Activated gamma-delta T cell treated with Interleukin-2 at 50 U/mL for 16 hours (primary cell): ENCODE measurements at places on chromosomes 13 and 19.

DNA sequence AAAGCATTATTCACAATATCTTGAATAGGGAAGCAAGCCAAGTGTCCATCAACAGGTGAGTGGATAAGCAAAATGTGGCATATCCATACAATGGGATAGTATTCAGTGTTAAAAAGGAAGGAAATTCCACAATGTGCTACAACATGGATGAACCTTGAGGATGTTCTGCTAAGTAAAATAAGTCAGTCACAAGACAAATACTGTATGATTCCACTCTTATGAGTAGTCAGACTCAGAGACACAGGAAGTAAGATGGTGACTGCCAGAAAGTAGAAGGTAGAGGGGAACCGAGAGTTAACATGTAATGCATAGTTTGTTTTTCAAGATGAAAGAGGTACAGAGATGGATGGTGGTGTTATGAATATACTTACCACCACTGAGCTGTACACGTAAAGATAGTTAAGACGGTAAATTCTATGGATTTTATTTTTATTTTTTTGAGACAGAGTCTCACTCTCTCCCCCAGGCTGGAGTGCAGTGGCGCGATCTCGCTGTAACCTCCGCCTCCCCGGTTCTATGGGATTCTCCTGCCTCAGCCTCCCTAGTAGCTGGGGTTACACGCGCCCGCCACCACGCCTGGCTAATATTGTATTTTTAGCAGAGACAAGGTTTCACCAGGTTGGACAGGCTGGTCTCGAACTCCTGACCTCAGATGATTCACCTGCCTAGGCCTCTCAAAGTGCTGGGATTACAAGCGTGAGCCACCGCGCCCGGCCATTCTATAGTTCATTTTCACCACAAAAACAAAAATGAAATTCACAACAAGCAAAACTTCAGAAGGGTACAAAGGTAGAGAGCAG, 1.0 kb upstream of the CHAMP1 start:
- no peak for DNase-seq

GRCh38 chr19:32265995-32266394, 79.4 kb upstream of the ZNF507 start:
- DNase-seq = no peak

DNA sequence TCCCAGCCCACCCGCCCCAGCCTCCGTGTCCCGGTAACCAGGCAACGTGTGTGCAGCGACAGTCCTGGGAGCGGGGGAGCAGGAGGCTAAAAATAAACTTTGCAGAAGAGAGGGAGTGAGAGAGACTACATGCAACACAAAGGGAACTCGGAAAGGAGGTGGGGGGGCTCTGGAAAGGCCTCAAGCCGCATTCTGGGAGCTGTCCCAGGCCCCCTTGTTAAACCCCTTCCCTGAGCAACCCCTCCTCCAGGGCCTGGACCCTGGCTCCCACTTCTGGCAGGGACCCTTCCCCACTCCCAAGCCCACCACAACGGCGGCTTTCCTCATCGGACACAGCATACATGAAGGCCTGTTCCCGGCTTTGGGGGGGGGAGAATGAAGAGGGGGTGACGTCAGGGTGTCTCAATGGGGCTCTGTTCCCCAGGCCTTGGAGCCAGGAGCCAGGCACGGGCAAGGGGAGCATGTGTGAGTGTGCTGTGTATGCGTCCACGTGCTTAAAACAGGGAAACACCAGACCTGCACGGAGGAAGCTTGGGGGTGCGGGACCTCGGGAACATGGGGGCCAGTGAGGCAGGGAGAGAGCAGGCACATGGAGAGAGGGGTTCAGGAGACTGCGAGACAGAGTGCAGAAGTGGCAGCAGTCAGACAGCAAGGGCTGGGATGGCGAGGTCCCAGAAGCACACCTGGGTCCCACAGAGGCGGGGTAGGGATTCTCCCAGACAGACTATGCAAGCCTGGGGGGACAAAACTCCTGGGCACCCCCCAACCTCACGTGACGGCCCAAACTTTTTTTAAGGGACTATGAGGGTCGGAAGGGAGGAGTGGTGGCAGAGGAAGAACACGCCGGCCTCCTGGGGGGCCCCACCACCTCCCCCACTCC, 2.3 kb downstream of the ERF start:
- DNase-seq = no peak

GRCh38 chr13:111907341-111907880, 159.5 kb upstream of the SOX1 start:
- no peak for DNase-seq

- DNase-seq = no peak
These were observed 26.2 kb downstream of the FOXO1 start for GRCh38 chr13:40640202-40640601.

DNA sequence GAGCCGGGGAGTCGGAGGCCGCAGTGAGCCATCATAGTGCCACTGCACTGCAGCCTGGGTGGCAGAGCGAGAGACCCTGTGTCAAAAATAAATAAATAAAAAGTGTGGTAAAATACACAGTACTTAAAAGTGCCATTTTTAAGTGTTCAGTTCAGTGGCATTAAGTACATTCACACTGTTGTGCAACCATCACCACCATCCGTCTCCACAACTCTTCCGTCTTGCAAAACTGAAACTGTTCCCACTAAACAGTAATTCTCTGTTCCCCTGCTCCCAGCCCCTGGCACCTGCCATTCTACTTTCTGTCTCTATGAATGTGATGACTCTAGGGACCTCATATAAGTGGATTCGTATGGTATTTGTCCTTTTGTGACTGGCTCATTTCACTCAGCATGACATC, 13.3 kb downstream of the SLC25A42 start:
- DNase-seq = no peak

DNA sequence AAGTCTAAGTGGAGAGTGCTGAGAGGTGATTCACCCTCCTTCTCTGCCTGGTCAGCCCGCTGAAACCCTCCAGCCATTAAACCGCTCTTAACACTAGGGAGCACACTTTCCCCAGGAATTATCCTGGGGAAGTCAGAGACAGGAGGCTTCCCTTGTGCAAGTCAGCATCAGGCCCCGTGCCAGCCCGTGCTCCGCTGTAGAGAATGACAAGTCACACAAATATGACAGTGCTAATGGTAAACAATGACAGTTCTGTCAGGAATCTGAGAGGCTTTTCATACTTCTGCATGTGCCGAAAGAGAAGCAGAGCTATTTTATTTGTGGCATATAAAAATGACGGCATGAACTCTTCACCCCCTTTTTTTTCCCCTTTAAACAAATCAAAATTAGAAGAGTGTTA, 816.9 kb upstream of the SLC10A2 start:
- DNase-seq = no peak

GRCh38 chr19:49579947-49580263, 451 bp downstream of the NOSIP start:
- DNase-seq = no peak

GRCh38 chr13:39820606-39821005, 165.1 kb downstream of the COG6 start:
- DNase-seq = no peak

- DNase-seq = peak; percentile 32
These were observed 350.0 kb upstream of the ARGLU1 start for GRCh38 chr13:106917673-106918556.

GRCh38 chr13:75636436-75637180, 478 bp downstream of the LMO7 start:
- DNase-seq = peak; percentile 34

GRCh38 chr19:7395360-7396066, 46.8 kb downstream of the ARHGEF18 start:
- no peak for DNase-seq

GRCh38 chr19:35125270-35125717, 9.6 kb downstream of the LGI4 start:
- DNase-seq = no peak

GRCh38 chr19:7265963-7266362, 28.3 kb downstream of the INSR start:
- DNase-seq = no peak

GRCh38 chr13:113401452-113402415, 37.8 kb upstream of the GRTP1 start:
- DNase-seq = no peak

GRCh38 chr13:43895940-43896339, 16.2 kb downstream of the LACC1 start:
- DNase-seq = no peak

DNA sequence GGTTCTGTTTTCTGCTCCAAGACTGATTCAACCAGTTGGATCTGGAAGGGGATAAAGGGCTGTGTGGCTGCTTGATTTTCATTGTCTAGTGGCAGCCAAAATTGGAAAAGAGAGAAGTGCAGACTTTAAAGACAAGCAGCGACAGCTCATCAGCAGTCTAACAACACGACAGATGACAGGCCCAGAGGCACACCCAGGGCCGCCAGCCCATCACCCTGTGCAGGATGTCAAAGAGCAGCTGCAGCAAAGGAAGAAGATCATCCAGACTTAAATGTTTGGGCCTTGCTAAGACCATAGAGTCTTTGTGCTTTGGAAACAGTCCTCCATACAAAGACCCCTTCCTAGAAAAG, 421.0 kb upstream of the KLF12 start:
- DNase-seq = no peak

- no peak for DNase-seq
These were observed 1.6 kb downstream of the LPAR6 start for GRCh38 chr13:48411147-48411794.

- no peak for DNase-seq
These were observed 310.0 kb downstream of the TEX29 start for GRCh38 chr13:111630406-111630805.

- no peak for DNase-seq
These were observed 83.2 kb downstream of the NBEA start for GRCh38 chr13:35025314-35025713.

GRCh38 chr13:26837102-26837501, 76.5 kb upstream of the GPR12 start:
- DNase-seq = no peak

DNA sequence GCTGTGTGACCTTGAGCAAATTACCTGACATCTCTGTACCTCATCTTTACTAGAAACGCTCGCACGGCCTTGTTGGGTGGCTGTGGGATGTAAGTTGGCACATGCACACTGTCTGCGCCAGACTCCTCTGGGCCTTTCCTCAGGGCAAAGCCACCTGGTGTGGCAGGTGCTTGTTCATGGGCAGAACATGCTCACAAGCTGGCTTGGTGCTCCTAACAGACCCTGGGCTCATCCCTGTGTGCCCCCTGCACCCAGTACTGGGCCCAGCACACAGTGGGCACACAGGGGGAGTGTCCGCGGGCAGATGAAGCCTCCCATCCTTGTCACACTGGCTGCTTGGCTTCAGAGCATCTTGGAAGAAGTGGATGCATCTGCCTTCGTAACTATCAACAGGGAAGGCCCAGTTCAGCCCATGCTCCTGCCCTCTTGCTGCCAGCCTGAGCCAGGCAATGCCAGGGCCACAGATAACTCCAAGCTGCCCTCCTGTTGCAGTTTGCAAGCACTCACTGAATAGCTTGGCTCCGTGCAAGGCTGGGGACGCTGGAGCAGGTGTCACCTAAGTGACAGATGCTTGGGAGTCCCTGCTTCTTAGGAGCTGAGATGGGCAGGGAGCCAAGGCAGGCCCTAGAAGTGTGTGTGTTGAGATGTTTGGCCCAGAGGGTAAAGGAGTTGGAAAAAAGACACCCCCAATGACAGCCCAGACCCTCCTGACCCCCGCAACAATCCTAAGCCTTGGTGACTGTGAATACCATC, 123.9 kb downstream of the TUBA3C start:
- DNase-seq = no peak

DNA sequence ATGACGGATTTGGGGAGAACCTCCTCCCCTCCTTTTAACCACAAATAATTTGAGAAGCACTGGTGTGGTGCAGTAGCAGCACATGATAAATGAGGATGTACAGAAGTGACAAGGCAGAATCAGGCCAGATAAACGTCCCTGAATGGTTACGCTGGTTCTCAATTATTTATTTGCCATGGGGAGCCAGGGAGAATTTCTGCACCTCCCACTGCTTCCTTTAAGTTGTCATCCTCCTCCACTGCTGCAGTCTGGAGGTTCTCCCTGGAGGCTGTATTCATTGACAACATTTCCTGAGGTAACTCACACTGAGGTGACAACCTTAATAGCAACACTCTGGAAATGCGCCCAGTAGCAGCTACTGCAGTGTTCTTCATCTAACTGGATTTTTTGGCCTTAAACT, 308.9 kb upstream of the SLITRK1 start:
- DNase-seq = no peak
